ENCODE measurements at places on chromosomes 3 and 15. TPM values are rescaled to one million over a fixed set of nuclear protein-coding genes. Genes with fewer than 3 reads are reported as not detected.

The IGF2BP2 gene
- 11.5 TPM for total RNA-seq

The AADACL2 gene
- total RNA-seq, result not detected

DNA sequence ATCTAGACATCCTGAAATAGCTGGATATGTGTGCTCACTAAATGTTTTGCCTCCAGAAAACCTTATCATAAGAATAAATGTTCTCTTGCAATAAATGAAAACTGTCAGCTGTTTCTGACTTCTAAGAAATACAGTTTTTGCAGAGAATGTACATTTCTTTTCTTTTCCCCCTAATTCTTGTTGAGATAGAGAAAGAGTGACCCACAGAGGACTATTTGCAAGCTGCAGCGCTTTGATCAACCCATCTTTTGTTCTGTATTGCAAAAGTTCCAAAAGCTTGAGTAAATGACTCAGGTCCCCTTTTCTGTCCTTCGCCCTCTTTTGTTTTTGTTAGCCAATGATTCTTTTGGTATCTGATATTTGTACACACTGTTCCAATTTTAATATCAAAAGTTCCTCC, 141.9 kb downstream of the BBX start:
- H3K27ac ChIP-seq, result no peak overlapping the region
- H3K4me1 ChIP-seq, result no peaks in the 10 kb centered on the region
- no peaks in the 10 kb centered on the region for H3K27me3 ChIP-seq
- DNase-seq, result no peak
- H3K36me3 ChIP-seq, result no peaks in the 10 kb centered on the region

- no peaks in the 10 kb centered on the region for H3K4me1 ChIP-seq
- no peaks in the 10 kb centered on the region for H3K27me3 ChIP-seq
- no peak overlapping the region for H3K4me3 ChIP-seq
- no peak for DNase-seq
- no peaks in the 10 kb centered on the region for H3K36me3 ChIP-seq
Observed at GRCh38 chr15:54032066-54032465, 53.8 kb downstream of the UNC13C start.

DNA sequence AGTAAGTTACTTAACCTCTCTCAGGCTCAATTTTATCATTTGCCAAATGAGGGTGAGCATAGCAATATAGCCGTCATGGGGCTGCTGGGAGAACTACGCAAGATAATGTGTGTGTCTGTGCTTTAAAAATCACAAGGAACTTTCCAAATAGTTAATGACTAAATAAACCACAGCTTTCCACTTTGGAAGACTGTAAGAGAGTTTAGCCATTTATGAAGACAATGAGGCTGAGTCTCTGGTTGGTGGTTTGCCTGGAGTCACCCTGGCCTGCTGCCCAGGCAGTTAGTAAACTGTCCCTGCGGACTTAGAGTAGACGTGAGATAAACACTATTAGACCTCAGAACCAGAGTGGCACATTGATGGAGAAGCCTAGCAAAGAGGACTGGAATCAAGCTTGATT, 357.7 kb downstream of the CLSTN2 start:
- no peaks in the 10 kb centered on the region for H3K36me3 ChIP-seq
- no peaks in the 10 kb centered on the region for H3K4me1 ChIP-seq
- no peak overlapping the region for H3K4me3 ChIP-seq
- no peaks in the 10 kb centered on the region for H3K27me3 ChIP-seq
- peak; percentile 57 for DNase-seq

DNA sequence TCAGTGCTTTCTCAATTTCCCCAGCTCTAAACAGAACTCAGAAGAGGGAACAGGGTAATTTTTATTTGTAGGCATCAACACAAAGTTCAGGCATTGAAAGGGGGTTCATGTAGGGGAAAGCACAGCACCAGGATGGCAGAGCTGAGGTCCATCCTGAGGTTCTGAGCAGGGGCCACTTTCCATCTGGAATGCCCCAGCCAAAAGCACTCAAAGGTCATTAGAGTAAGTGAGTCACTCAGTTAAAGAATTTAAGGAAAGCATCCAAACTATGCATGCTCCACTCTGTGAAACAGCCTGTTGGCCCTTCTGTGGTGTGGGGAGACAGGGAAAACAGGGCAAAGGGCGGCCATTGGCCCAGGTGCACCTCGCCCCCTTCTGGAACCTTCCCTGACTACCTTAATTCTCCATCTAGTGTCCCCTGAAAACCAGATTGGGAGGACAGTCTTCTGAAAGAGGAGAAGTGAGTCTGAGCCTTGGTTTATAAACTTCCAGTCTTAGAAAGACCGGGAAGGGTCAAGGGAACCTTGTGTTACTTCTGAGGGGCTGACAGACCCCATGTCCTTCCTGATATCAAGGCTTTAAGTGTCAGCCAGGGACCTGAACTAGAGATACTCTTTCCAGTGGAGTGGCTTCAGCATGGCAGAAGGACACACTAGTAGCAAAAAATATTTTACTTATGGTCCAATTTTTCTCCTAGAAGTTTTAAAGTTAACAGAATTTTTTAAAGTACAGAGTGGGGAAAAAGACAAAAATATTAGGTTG, 133.3 kb downstream of the MYLK start:
- DNase-seq, result no peak
- no peaks in the 10 kb centered on the region for H3K4me1 ChIP-seq
- no peaks in the 10 kb centered on the region for H3K36me3 ChIP-seq

GRCh38 chr3:147812186-147812911, 403.2 kb downstream of the ZIC1 start:
- no peaks in the 10 kb centered on the region for H3K27me3 ChIP-seq
- no peaks in the 10 kb centered on the region for H3K4me1 ChIP-seq
- no peaks in the 10 kb centered on the region for H3K36me3 ChIP-seq
- no peak for DNase-seq
- no peak overlapping the region for H3K4me3 ChIP-seq
- H3K27ac ChIP-seq, result no peak overlapping the region

- DNase-seq, result no peak
- no peaks in the 10 kb centered on the region for H3K4me1 ChIP-seq
- no peak overlapping the region for H3K27ac ChIP-seq
- no peaks in the 10 kb centered on the region for H3K27me3 ChIP-seq
- H3K4me3 ChIP-seq, result no peak overlapping the region
Observed at GRCh38 chr3:123071146-123071545, 4.3 kb downstream of the PDIA5 start.

GRCh38 chr3:146187334-146187950, 26.5 kb upstream of the PLOD2 start:
- no peaks in the 10 kb centered on the region for H3K4me1 ChIP-seq
- DNase-seq, result no peak
- no peaks in the 10 kb centered on the region for H3K27me3 ChIP-seq
- no peak overlapping the region for H3K4me3 ChIP-seq
- H3K27ac ChIP-seq, result no peak overlapping the region

Measured in uterus (tissue), 4 donors.